ENCODE measurements at places on chromosomes 3 and 15.

DNA sequence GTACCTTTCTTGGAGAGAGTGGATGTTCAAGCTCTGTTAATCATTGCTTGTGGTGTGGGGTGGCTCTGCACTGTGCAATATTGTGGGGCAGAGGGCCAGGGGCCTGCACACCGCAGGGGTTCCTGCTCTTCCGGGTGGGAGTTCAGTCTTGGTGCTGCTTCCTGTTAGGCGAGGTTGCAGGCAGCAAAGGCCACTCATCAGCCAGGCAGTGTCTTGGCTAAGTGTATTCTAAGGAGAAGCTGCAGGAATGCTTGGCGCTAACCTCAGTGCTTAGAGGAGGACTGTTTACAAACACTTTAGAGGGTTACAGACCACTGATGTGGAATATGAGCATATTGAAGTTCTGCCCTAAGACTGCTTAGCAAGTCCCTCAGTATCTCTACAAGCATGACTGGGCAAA is 81.7 kb downstream of the CEP63 start:
- no peak for DNase-seq

GRCh38 chr3:197847866-197848401 is 56.9 kb downstream of the LRCH3 start:
- no peak for DNase-seq

DNA sequence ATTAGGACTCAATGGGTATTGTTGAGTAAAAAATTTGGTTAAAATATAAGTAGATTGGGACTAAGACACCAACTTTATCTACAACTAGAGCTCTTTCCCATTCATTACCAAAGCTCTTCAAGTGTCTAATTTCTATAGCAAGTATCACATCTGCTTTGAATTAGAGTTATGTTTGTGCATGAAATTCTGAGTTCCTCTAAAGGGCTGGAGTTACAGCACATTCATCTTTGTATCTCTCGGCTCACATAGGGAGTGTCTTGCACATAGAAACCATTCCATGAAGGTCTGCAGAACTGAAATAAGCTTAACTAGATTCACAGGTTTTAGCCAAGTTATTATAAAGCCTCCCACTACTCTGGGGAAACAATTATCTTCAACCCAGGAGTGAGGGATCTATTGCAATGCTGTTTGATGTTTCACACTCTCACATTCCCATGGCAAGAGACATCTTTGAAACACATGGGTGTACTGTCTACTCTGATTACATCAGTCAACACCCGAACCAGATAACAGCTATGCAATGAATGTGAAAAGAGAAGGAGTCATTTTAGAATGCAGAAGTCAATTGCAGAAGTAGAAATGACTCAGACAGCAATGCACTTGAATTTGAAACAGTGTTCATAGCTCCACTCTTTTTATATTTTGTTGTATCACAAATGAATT is 93.1 kb upstream of the KBTBD8 start:
- DNase-seq, result no peak

DNA sequence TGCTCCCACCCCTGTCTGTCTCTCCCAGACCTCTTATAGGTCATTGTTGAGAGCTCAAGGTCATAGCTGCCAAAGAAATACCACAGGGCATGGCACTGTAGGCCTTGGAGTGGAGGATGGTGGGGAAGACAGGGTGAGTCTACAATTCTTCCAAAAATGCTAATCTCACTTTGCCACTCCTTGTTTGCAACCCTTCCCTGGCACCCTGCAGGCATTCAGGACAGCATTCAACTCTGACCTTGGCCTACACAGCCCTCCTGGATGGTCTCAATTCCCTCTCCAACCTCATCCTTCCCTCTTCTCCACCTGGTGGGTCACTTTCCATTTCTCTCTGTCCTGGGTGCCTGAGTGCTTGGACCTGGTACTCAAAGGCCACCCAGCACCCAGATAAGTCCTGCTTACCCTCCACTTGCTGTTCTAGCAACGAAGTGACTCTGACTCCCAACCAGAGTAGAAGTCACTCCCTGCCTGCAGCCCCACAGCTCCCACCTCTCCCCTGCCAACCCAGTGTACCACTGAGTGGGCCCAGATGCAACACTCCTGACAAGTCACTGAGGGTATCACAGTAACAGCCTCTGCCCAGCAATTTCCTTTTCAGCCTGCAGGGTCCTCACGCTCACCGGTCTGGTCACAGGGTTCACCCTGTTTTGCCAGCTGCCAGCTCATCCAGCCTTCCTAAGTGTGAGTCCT is 36.6 kb downstream of the AMOTL2 start:
- DNase-seq, result no peak

DNA sequence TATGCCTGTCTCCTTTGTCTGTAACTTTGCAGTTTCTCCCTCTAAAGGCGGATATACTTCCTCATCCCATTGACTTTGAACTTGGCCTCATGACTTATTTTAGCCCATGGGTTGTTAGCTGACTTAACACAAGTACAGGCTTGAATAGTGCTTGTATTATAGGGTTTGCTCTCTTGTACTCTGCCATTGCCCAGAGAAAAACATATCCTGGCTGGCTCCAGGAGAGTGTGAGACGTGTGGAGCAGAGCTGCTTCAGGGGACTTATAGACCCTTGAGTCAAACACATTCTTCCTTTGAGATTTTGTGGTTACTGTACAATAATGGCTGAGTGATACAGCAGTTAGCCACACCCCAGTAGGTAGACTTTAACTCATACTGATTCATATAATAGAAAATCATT is 124.0 kb downstream of the RAP2B start:
- no peak for DNase-seq

- DNase-seq, result no peak
These were observed 60.7 kb downstream of the RPL22L1 start for GRCh38 chr3:170809007-170809974.

DNA sequence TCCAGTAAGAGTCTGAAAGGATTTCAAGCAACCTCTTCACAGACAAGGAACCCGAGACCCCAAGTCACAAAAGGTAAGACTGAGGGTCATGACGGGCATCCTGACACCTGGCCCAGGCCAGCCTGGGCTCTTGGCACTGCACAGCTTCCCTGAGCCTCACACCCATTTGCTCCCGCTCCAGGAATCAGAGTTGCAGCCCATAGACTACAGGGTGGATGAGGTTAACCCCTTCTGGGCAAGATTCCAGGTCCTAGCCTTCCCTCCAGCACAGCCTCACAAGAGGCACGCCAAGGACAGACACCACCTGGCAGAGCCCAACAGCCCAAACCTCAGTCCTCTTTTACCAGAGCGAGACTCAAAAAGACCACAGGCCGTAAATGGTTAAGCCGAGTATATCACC is 36.2 kb downstream of the RBPMS2 start:
- no peak for DNase-seq

- DNase-seq, result no peak
These were observed 164.3 kb downstream of the FNDC3B start for GRCh38 chr3:172203522-172204258.

Measured in aorta (tissue), 5 donors.